HuH-7.5 (cell line): ENCODE measurements at places on chromosomes 11 and 22.

- DNase-seq = no peak
Observed at GRCh38 chr11:72433455-72434036, 785 bp downstream of the CLPB start.

GRCh38 chr11:114263513-114264170 lies 32.6 kb upstream of the NNMT start:
- DNase-seq = no peak

GRCh38 chr22:33932997-33933396 lies 12.7 kb upstream of the LARGE1 start:
- DNase-seq = no peak

DNA sequence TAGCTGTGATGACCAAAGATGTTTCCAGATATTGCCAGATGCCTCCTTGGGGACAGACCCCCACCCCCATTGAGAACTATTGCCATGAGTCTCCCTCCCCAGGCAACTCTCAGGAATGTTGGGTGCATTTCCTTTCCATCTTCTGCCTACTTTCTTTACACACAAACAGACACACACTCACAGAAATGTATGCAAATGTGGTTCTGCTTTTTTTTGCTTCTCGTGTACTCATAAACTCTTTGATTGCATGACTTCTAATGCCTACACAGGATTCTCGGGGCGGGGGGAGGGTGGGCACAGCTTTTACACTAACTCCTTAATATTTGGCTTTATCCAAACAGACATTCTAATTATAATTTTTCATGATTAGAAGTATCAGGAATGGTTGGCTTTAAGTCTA lies 53.3 kb upstream of the SUSD2 start:
- DNase-seq = no peak
